Smooth muscle cell of trachea (primary cell): ENCODE measurements at places on chromosomes 16 and 17. TPM values are rescaled to one million over a fixed set of nuclear protein-coding genes. Genes with fewer than 3 reads are reported as not detected.

Gene SKAP1
- total RNA-seq: not detected in 2 replicates

Gene SECTM1
- 39.7 and 198 TPM in 2 replicates for total RNA-seq

Gene PHF12
- total RNA-seq: 16.1 and 22.5 TPM in 2 replicates

Gene PIK3R5
- not detected in 2 replicates for total RNA-seq

Gene KRTAP1-1
- not detected in 2 replicates for total RNA-seq

Gene KRTAP2-1
- total RNA-seq: not detected in 2 replicates

Gene ZPBP2
- total RNA-seq: not detected in 2 replicates

Gene TBC1D3H
- total RNA-seq: not detected in 2 replicates

Gene KRT40
- total RNA-seq: not detected in 2 replicates

Gene GLTPD2
- not detected in 2 replicates for total RNA-seq

Gene SMARCE1
- total RNA-seq: 82.4 and 89.9 TPM in 2 replicates

Gene CLEC3A
- total RNA-seq: not detected in 2 replicates

Gene C1QTNF1
- 6.3 and 79.2 TPM in 2 replicates for total RNA-seq

Gene ITGAX
- 0.15 and 0.17 TPM in 2 replicates for total RNA-seq
